ENCODE measurements at places on chromosomes 4 and X.

DNA sequence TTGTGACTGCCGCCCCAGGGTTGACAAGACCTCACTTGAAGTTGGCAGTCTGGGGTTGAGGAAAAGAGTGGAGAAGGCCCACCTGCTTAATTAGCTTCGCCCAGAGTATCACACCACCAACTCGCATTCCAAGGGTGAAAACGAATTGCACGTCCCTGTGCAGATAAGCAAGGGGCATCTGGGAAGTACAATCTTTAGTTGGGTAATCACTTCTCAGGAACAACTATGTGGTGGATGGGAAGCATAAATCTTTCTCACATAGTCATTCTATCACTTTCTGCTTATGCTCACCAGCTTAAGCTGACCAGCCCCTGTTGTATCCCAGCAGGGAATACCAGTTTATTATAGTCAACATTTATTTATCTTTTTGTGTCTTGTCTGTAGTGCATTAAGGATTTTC is 14.3 kb downstream of the SPCS3 start:
- DNase-seq, result no peak

- no peak for DNase-seq
These were observed 815 bp downstream of the FAM53A start for GRCh38 chr4:1683261-1683735.

- no peak for DNase-seq
These were observed 461.2 kb upstream of the PCDH7 start for GRCh38 chr4:30258949-30259348.

DNA sequence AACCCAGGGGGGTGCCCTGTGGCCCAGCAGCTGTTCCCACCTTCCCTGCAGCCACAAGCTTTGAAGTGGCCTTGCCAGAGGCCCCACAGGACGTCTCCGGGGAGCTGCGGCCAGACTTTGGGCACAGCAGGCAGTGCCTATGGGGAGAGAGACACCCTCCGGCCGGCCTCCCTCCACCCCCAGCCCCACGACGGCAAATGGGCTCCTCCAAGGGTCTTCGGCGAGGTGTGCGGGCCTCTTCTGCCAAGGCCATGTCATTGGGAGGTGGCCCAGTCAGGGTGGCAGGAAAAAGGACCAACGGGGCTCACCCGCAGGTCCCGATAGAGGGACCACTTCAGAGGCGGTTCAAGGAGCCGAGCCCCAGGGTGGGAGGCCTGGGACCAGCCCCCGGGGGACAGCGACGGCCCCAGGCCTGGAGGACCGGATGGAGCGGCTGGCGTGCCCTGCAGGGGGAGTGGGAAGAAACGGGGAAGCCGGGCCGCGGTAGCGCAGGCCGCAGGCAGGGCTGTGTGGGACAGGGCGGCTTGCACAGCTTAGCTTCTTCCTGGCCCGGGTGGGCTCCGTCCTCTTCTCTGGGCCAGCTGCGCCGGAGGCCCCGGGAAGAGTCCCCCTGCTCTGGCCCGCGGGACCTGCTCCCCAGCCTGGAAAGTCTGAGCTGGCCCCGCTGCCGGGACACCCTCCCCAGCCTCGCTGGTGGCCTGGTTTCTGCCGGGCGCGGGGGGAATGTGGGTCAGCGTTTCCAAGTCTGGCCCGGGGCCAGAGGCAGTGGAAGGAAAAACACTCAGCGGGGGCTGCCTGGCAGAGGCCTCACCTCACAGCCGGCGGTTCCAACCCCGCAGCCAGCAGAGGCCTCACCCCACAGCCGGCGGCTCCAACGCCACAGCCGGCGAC is 21.9 kb upstream of the SPON2 start:
- DNase-seq, result peak; percentile 8

DNA sequence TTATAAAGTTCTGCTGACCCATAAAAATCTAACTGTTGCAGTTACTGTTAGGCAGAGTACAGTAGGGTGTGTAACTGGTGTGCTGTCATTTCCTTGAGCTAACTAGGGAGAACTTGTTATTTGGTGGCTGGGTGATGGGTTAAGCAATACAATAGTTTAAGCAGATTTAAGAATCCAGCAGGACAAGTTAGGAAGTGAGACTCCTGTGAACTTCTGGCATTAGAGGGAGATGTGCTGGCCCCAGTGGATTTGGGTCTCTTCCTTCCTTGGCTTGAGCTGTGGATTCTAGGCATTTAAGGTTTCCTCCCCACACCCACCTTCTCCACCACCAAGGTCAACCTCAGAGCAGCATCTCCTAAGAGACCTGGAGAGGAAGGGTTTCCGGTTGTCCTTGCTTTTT is 70.5 kb downstream of the CLCN5 start:
- no peak for DNase-seq

Data from CD4-positive, alpha-beta T cell treated with Interleukin-15 for 1 hour (primary cell).